ENCODE measurements at places on chromosomes 2 and 18.

DNA sequence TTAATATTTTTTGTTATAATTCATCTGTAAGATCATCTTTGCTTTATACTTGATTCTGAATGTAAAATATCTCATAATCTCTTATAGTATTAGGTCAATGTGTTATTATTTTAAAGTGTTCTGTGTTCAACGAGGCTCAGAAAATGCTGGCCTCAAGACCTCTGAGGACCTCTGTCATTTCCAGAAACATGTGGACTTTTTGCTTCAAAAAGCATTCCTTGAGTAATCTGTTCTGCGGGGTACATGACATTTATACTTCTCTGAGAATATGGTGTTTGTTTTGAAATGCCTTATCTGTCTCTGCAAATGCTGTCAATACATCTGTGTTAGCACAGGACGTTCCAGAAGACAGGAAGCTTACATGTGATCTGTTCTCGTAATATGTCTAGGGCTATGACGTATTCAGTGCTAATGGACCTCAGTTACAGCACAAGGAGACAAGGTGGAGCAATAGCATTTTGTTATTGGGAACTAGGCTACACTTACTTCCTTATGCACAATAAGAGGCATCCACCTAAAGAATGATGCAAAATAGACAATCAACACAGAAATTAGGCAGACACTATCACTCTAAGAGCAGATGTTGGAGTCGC lies 37.6 kb upstream of the IL1RL1 start:
- DNase-seq, result no peak

DNA sequence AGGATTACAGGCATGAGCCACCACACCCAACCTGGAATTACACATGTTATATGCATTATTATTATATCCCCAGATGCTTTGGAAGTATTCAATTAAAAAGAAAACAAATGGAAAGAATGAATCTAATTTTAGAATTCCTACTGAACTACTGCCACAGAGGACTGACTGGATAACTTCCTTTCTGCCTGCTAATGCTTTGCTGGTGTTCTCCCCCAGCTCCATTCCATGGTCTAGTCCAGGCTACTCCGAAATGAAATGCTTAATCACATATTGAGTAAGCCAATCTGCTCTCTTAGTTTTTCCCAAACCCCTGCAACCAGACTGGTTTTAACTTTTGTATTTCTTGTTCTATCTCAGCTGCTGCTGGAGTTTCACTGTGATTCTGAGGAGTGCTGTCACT lies 519.1 kb downstream of the SOX11 start:
- DNase-seq, result no peak

DNA sequence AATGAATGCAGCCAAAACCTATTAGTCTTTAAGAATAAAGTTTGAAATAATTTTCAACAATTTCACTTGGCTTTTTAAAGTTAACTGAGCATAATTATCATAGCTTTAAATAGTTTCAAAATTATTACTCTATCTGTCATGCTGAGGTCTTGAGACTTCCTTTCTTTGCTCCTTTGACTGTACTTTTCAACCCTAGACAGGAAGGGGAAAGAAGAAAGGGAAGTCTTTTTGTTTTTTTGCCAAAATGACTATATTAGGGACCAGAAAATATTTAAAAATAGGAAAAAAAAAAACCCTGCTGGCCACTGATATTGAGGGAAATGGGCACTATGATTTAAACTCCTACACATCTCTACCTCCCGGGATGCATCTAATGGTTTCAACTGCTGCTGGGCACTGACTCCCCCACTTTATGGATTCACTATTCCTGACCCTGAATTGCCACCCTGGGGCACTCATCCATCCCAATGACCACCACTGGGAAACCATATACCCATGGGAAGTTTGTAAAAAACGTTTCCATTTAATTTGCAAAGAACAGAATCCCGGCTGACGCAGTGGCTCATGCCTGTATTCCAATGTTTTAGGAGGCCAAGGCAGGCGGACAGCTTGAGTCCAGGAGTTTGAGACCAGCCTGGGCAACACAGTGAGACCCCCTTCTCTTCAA lies 50.5 kb downstream of the GAREM1 start:
- no peak for DNase-seq

DNA sequence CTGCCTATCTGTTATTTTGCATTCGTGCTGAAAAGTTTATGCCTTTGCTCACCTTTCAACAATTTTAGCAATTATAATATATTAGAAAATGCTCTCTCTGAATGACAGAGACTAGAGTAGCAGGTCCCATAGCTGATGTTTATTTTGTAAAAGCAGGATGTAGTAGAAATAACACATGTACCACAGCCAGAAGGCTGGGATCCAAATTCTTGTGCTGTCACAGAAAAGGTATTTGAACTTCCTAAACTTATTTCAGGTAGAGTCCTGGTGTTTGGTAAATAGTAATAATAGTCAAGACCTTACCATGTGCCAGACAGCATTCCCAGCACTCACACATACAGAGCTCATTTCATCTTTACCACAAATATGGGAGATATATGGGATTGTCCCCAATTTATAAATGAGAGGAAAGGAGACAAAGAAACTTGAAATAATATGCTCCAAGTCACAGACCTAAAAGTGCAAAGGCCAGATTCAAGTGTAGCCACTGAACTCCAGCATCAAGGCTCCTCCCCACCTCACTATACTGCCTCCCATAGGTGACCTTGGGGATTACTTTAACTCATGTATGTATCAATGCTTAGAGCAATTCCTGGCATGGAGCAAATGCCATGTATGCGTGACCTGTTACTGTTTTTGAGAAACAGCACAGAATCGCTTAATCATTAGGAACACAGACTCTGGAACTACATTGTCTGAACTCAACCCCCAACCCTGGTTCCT lies 284.7 kb upstream of the RAB12 start:
- DNase-seq, result no peak

DNA sequence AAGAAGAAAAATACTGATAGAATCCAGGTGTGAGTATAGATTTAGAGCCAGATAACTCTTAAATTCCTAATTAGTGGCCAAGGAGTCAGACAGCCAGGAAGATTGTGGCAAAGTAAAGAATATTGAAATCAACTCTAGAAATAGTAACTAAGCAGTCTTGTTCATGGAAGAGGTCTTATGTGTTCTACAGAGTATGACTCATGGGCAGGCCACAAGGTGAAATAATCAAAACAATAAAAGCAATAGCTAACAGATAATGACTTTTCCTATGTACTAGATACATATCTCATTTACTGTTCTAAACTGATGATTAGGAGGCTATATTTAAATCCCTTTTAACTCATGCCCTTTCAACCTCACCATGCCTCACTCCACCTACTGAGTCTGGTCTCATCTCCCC lies 227.4 kb upstream of the COL3A1 start:
- DNase-seq, result no peak

DNA sequence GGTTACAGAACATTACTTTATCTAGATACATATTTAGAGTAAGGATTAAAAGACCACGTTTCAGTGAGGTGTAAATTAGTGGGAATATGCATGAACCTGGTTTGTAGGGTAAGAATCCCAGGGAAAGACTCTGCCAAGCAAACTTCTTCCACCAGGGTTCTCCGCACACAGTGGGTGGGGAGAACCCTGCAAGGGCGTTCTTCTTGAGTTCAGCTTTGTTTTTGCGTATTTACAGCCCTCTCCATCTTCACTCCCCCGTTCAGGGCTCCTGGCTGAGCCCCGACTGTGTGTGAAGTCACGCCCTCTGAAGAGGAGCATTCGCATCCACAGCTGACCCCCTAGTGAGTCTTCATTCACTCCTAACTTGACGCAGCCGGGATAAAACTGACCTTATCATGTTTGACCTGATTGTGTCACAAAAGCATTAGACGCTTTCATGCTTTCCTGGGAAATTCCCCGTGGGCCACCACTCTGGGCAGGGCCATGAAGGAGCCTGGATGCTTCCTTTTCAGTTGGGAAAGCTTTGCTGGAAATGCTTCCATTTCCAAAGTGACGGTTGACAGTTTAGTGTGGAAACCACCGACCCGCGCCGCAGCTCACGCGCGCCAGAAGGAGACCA lies 1.0 kb downstream of the ALKAL2 start:
- DNase-seq, result no peak

- no peak for DNase-seq
Observed at GRCh38 chr2:58635801-58636375, 394.8 kb upstream of the FANCL start.

DNA sequence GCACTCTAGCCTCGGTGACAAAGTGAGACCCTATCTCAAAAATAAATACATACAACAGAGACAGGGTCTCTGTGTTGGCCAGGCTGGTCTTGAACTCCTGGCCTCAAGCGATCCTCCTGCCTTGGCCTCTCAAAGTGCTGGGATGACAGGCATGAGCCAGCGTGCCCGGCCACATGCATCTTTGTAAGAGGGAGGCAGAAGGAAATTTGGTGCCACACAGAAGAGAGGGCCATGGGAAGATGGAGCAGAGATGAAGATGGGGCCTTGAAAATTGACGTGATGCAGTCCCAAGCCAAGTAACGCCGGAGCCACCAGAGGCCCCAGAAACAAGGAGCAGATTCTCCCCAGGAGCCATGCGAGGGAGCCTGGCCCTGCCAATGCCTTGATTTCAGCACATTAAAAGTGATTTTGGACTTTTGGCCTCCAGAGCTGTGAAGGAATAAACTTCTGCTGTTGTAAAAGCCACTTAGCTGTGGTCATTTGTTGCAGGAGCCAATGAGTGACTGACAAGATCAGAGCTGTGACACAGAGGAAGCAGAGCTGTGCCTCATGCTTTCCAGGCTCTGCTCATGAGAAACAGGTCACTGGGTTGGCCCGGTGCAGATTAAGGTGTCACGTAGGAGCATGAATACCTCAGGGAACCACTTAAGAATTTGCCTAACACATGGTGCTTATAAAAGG lies 2.7 kb upstream of the SLC66A2 start:
- DNase-seq, result no peak

GRCh38 chr2:74708296-74708695 lies 54.2 kb downstream of the SEMA4F start:
- no peak for DNase-seq

DNA sequence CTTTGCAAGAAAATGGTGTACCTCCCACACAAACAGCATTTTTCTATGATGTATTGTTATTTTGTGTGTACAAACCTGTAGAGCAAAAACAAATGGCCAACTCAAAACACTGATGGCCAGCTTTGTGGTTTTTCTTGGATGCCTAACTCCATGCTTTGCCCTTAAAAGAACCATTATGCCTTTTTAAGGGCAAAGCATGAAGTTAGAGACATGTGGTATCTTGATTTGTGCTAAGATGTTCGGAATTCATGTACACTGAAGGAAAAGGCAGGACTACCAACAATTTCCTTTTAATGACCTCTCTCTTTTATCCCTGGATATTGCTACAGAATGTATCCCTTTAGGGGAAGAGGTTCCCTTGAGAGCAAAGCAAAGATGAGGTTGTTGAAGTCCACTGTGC lies 273.6 kb downstream of the SCG2 start:
- DNase-seq, result no peak

- no peak for DNase-seq
Observed at GRCh38 chr18:6249170-6249569, 165.5 kb downstream of the L3MBTL4 start.

DNA sequence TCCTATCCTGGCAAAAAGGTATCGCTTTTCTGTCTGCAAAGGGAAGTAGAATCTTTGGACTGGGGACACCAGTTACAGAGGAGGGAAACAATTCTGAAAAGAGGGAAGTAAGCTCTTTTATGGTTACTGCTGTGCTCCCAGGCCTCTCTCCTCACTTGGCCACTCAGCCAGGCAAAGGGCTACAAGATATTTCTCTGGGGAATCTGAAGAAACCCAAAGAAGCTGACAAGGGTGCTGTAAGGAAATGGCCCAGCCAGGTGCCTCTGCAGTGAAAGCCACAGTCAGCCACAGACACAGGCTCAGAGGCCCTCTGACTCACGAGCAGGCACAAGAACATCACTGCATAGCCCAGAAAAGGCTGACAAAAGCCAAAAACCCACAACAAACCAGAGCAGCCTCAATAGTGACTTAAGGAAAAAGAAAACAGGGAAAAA lies 5.8 kb downstream of the HDLBP start:
- DNase-seq, result peak; percentile 65

DNA sequence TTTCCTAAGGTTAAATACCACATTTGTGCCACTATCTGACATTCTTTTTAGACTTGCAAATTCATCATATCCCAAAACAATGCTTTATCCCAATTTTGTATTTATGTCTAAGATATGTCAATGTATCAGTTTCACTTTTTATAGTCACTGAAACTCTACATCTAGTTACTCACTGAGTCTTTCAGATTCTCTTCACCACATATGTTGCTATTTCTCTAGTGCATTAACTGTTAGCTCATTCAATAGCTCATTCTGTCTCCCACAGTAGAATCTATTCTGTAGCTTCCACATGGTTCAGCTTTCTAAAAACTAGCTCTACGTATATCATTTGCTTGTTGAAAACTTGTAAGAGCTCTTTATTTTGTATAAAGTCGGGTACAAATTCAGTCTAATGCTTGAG lies 1420.6 kb upstream of the NXPH2 start:
- no peak for DNase-seq

- DNase-seq, result no peak
Observed at GRCh38 chr18:25743646-25744151, 346.7 kb downstream of the SS18 start.

GRCh38 chr18:64693766-64694165 lies 544.9 kb upstream of the LINC00305 start:
- no peak for DNase-seq

DNA sequence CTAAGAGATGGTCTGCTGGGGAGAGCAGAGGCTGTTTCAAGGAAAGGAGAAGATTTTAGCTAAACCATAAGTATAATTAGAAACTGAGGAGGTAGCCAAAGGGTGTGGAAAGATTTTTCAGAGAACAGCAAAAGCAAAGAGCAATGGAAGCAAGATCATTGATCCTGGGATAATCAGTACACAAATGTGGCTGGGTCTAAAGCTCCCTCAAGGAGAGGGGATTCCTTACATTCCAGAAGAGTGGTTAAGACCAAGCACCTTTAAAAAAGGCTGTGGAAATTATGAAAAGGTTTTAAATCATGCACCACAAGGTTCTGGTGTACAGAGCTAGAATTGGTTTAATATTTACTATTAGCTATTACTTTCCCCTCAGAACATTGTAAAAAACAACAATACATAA lies 246.0 kb upstream of the UBE2E3 start:
- DNase-seq, result no peak

GRCh38 chr2:1889099-1889650 lies 144.9 kb upstream of the PXDN start:
- DNase-seq, result no peak

GRCh38 chr2:54704238-54704637 lies 19.2 kb upstream of the EML6 start:
- no peak for DNase-seq

DNA sequence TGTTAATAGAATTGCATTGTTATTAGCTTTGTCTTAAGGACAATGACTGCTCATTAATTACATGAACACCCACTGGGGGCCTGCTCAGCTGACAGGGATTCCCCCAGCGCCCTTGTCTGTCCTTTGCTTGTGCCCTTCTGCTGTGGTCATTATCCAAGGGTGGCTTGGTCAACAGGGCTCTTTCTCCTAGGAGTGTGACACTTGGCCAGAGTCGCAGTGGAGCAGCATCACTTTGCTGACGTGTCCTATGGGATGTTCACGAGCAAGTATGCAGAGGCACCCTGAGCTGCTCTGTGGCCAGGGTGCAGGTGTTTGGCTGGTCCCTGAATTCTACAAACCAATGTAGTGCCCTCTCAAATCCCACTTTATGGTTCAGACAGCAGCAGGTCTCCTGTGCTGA lies 46.0 kb downstream of the PTGR3 start:
- DNase-seq, result no peak

- DNase-seq, result no peak
Observed at GRCh38 chr2:57806449-57806968, 240.1 kb upstream of the VRK2 start.

- DNase-seq, result no peak
Observed at GRCh38 chr2:45207101-45207500, 197.8 kb upstream of the SIX2 start.

GRCh38 chr2:3041841-3042600 lies 335.6 kb downstream of the EIPR1 start:
- DNase-seq, result no peak

GRCh38 chr18:60295674-60296073 lies 76.9 kb downstream of the MC4R start:
- no peak for DNase-seq

Data from stimulated activated CD4-positive, alpha-beta T cell treated with anti-CD3 and anti-CD28 coated beads, TNF-alpha, amount 100 ng/mL, for 24 hours (primary cell).